ENCODE measurements at places on chromosomes 7 and 10.

GRCh38 chr10:79142064-79142491 is 73.3 kb downstream of the ZMIZ1 start:
- DNase-seq: no peak

DNA sequence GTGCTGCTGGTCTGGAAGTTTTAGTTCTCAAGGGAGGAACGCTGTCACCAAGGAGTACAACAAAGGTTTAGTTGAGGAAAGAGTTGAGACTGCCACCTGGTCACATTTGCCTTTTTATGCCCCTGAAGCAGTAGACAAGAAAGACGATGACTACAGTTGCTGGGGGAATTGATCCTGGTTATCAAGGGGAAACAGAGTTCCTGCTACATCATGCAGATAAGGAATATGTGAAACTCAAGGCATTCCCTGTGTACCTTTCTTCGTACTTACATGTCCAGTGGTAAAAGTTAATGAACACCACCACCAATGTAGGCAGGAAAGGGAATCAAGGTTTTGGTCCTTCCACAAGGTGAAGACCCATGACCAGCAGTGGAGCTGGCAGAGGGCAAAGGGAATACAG is 31.8 kb downstream of the SLC35B4 start:
- DNase-seq: no peak

DNA sequence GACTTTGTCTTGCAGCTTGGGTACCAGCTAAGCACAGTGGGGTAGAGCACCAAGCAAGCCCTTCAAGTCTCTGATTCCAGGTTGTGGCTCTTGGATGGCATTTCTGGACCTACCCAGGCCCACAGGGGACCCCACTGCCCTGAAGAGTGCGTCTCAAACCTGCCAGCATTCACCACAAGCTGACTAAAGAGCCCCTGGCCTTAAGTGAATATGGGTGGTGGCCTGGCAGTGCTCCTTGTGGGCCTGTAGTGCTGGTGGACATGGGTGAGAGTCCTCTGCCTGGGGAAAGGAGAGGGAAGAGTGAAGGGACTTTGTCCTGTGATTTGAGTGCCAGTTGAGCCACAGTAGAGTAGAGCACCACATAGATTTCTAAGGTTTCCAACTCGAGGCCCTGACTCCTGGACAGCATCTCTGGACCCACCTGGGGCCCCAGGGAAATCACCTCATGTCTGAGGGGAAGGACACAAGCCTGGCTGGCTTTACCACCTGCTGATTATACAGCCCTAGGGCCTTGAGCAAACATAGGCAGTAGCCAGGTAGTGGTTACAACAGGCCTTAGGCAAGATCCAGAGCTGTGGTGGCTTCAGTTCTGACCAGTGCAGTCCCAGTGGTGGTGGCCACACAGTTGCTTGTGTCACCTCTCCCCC is 23.7 kb downstream of the GSDME start:
- DNase-seq: no peak

DNA sequence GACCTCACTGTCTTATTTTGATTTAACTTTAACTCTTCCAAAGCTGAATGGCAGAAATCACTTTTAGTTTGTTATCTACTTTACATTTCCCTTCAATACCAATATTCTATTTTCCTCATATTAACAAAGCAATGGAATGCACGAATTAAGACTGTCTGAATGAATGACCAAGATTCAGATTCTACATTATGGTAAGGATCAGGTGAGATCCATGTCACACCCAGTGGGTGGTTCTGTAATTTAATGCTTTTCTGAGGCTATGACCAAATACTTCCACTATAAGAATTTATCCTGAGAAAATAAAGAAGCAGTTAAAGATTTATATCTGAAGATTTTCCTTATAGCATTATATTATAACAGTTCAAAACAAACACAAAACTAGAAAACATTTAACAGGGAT is 90.2 kb upstream of the NUPR2 start:
- DNase-seq: no peak

DNA sequence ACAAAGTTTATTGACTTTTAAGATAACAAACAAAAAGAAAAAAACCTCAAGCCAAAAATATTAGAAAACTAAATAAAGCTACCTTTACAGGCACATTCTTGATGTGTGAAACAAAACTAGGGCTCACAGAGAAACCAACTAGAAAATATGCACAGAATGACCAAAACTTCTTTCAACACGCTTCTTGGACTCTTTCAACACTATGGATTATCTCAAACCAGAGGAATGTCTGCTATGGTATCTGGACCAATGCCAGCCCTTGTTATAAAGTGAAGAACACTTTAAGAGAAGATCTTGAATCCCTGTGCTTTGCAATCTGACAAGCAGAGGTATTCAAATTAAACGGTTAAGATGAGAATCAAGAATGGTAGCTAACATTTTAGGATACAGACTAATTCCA is 76.6 kb downstream of the DNAJC1 start:
- DNase-seq: no peak

GRCh38 chr10:73647875-73648651 is 6.8 kb upstream of the MYOZ1 start:
- no peak for DNase-seq

- no peak for DNase-seq
Measured at GRCh38 chr10:436013-436697, 253.3 kb downstream of the DIP2C start.

DNA sequence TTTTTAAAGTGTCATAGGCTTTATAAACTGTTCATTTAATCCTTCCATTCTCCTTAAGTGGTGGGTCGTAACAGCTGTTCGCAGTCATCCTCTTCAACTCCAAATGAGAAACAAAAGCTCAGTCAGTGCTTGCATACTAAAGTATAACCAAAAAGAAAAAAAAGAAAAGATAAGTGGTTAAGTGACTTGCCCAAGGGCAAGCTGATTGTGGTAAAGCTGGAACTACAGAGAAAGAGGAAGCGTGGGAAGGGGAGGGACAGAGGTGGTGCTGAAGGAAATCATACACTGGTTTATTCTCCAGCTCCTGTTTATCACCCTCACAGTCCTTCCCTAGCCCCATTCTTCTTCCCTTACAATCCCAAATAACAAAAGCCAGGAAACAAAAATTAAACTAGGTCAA is 29.6 kb downstream of the IDE start:
- DNase-seq: no peak

DNA sequence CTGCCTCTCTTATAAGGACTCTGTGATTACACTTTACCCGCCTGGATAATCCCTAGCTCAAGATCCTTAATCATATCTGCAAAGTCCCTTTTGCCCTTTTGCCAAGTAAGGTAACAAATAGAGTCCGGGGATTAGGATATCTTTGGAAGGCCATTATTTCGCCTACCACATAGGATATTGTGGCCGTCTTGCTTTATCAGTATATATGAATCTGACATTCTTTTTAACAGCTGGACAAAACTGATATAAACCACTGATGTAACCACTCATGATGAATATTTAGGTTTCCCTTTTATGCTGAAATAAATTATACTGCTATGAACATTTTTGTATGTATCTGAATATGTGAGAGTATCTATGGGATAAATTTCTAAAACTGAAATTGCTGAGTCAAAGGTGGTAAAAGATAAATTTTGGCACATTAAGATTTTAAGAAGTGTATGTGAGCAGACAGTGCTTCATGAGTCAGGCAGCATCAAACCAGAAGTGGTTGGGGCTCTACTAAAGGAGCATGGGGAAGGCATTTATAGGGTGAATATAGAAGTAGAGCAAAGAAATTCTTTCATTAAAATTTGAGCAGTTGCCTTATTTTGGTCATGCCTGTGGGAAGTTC is 44.7 kb downstream of the AVL9 start:
- no peak for DNase-seq

DNA sequence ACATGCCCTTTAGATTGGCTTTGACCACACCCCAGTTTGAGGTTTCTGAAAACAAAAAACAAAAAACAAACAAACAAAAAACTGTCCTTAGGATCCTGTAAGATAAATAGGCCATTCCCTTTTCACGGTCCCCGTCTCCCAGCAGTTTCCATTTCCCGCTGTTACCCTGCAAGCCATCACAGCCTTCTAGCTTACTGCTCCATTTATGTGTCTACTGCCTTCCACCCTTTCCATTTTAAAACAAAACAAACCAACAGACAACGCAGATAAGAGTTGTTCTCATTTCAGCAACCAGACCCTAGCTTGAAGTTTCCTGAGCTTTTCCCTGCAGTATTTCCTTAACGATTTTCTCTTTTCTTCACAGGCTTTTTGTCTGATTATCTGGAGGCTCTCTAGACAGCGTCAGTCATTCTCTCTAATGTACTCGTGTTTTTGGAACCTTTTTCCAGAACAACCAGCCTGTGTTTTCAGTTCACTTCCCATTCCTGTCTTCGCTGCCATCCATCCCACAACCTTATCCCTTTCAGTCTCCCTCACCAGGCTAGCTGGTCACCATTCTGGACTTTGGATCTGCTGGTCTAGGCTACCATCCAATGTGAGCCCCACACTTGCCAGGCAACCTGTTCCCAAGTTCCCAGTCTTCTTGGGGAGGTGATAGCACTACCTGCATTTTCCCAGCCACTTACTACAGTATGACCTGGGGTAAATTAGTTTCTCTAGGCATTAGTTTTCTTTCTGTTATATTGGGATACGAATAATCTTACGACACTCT is 317.3 kb upstream of the FZD1 start:
- no peak for DNase-seq

DNA sequence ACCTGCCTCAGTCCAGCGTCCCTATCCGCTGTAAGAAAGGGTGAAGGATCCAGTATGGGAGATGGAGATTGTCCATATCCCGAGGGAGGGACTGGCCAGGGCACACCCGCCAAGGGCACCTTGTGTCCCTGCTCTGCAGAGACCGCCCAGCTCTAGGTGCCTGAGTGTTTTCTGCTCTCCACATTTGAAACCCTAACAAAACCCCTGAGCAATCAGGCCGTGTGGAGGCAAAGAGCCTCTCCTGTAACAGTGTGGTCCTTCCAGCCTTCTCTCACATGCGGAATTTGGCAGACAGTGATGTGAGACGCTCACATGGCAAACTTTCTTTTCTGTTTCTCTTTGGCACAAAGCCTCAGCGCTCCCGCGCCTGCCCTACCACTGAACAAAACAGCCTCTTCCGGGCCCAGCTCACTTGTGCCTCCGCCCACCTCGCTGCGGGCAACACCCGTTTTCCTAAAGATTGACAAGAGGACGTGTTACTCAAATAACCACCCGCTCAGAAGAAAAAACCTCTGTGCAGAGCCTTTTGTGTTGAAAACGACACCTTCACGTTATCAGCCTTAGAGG is 514.8 kb downstream of the DNAJB6 start:
- DNase-seq: peak; percentile 78

- DNase-seq: peak; percentile 30
Measured at GRCh38 chr7:121873289-121874194, 581 bp downstream of the PTPRZ1 start.

DNA sequence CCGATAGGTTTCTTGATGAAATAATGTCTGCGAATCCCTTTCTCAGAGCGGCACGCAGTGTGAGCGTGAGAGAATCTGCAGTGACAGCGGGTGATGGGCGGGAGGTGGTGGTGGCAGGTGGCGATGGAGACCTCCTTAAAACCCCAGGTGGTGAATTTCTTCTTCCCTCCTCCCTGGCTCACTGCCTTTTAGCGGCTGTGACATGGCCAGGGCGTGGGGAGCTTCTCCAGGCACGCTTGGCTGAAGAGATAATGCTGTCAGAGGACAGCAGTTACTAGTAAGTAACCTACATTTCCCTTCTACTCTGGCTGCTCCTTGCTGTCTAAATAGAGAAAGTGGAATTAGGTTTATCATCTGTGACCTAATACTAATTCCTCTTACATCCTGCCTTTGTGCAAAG is 141.4 kb upstream of the INSYN2A start:
- no peak for DNase-seq

GRCh38 chr7:32479574-32480200 is 10.5 kb downstream of the LSM5 start:
- DNase-seq: peak; percentile 26

DNA sequence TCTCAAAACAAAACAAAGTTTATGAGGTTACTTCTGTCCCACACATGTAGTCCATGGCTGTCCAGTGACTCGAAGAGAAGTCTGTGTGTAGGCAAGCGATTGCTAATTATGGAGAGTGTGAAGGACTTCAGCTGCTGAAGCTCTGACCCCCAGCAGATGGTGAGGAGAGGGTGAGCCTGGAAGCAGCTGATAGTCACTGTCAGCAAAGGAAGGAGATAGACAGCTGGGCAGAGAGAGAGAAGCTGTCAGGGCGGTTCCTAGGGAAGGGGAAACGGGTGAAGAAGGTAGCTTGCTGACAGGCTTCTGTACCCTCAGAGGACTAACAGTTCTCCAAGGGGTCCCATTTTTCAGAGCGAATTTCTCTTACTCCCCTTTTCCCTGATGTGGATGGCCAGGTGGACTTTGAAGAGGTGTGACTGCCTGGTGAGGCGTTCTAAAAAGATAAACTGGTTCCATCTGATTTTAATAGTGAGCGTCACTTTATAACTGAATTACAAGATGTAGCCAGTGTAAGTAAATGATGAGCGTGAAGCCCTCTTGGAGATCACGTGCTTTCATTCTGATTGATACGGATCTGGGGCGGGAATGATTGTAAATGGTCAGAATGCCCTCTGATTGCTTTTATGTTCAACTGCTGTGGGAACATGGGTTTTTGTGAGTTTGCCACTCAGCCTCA is 12.1 kb downstream of the ZSCAN21 start:
- no peak for DNase-seq

GRCh38 chr7:32036557-32036956 is 33.6 kb downstream of the PDE1C start:
- no peak for DNase-seq

DNA sequence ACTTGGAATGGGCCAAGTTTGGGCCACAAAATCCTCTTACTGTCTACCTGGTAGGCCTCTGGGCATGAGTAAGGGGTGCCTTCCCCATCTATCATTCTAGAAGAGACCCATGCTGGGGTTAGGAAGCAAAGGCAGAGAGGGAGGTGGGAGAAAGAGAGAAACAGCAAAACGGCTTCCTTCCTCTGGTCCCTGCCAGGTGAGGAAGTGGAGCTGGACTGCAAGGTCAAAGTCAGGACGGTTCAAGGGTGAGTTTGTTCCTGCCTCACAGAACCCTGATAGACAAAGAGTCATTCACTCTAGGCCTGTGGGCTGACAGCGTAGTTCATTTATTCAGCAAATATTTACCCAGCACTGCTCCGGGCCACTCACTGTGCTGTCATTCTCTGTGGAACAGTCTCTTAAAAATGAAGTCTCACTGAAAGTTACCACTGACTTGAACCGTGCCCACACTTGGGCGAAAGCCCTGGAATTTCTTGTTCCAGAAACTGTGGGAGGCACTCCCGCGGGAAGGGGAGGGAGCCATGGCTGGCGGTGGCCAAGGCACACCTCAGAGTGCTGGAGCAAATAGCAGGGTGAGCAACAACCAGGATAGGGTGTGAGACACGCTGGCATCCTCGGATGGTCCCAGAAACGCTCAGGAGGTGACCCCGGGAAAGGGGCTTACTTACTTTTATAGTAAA is 26.2 kb upstream of the ECHDC3 start:
- DNase-seq: no peak

- no peak for DNase-seq
Measured at GRCh38 chr10:9957351-9957750, 1060.3 kb upstream of the CELF2 start.
